ENCODE measurements at places on chromosomes 1 and 21.

GRCh38 chr1:23561076-23561812, 1.9 kb upstream of the ID3 start:
- peak; percentile 51 for DNase-seq

DNA sequence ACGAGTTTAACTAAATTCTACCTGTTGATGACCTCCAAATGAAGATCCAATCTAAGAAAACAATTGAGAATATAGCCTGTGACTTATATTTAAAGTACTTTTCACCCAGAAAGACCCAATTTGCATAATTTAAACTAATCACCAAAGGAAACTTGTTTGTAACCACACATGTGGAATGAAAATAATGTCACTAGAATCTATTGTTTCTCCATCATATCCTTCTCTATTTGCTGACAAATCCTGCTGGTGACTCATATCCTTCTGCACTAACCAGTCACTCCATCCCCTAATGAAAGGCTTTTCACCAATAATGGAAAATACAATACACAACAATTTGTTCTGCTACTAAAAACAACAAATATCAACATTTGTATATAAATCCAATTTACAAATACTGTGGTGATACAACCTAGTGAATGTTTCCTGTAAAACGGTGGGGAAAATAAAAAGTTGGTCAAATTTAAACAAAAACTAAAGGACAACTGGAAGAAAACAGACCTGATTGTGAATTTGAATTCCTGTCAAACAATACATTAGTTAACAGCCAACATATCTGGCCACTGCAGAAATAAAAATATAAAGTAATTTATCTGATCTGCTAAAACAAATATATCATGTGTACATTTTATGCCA, 6.5 kb downstream of the PTP4A2 start:
- DNase-seq, result peak; percentile 66

DNA sequence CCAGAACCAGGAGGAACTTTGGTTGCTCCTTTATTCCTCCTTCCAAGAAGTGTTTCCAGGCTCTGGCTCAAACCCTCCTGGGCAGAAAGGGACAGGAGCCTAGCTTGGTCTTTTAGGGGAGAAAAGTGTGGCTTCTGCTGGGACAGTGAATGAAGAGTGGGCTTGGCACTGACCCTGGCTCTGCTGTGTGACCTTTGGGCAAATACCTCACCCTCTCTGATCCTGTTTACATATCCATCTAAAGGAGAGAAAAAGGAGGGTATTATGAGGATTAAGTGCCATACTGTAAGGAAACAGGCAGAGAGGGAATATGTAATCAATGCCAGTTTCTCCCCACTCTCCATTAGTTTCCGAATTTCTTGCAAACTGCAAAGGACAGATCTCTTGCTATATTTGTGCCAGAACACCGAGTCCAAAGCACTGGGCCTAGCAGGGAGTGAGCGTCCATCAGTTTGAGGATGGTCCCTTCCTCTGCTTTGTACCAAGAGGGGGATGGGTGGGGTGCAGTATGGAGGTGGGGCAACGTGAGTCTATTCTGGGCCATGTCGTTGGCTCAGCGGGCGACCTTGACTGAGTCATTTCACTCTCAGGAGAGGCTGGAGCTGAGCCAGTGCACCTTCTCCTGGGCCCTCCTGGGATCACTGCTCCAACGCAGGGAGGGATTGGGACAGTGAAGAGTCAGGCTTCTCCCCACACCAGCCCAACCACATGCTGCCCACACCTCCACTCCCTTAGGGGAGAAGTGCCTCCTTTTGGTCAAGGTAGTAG, 38.4 kb downstream of the IGSF21 start:
- no peak for DNase-seq

- DNase-seq, result no peak
These were observed 8.3 kb downstream of the ADAR start for GRCh38 chr1:154599658-154600057.

DNA sequence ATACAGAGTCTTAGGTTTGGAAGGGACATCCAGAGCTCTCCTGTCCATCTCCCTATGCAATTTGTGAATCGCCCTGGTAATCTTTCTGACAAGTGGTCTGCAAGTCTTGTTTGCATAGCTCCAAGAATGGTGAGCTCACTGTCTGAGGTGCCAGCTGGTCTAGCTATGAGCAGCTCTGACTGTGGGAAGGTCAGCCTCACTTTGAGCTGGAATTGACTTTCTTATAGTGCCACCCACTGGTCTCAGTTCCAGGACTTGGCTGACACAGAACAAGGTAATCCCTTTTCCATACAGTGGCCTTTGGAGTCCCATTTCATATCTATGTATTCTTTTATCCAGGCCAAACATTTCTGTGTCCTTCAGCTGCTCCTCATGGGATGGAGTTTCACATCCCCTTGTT, 95.6 kb upstream of the C8B start:
- peak; percentile 41 for DNase-seq

DNA sequence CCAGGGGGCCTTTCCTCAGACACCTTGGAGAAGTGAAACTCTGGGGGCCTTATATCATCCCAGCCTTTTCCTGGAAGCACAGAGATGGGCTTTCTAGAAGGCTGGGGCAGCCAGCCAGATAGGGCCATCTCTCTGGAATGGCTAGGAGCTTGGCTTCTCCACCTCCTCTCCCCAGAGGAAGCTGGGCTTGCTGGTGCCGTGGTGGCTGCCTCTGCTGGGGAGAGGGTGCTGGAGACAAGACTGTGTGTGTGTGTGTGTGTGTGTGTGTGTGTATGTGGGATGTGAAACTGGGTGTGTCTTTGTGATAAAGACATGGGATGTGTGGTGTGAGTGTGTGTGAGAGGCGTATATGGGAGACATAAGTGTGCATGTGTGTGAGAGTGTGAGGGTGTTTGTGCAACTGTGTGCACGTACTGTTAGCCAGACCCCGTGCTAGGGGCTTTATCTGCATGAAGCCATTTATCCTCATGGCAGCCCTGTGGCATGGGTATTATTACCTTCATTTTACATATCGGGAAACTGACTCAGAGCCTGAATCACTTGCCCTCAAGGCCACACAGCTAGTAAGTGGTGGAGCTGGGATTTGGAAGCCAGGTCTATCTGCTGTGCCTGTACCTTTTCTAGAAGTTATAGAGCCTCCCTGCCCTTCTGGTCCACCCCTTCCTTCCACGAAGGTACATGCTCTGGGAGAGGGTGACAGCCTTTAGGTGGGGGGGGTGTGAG, 44.2 kb downstream of the PTPRU start:
- DNase-seq, result no peak

Data from OCI-M1 (cell line).